ENCODE measurements at places on chromosomes 13 and 19.

- DNase-seq: no peak
Measured at GRCh38 chr13:110070511-110071120, 236.3 kb downstream of the COL4A1 start.

- no peak for DNase-seq
Measured at GRCh38 chr13:22263185-22263584, 592.3 kb downstream of the FGF9 start.

DNA sequence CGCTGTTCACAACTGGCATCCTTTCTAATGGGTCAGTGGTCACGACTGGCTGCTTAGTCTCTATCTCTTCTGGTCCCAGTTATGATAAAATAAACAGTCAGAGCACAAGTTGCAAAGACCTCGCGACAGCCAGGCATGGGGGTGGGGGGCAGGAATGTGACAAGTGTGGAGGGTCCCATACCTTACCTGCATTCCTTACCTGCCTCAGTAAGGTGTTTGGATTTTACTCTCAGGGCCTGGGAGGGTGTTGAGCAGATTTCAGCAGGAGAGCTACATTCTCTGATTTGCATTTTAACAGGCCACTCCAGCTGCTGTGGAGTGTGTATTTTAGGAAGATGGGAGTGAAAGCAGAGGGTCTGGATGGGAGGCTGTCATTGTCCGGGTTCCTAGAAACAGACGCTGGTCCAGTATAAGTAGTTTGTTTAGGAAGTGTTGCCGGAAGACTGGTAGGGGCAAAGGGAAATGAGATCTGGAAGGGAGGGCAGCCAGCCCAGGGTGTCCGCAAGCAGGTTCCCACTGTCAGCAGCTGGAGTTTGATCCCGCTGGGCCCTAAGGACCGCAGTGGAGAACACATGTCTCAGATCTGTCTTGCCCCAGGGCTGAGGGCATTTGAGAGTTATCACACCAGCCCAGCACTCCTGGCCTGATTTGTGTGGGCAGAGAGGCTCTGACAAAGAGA lies 920.0 kb downstream of the UQCRFS1 start:
- no peak for DNase-seq

- DNase-seq: no peak
Measured at GRCh38 chr19:12596485-12596884, 14.1 kb downstream of the ZNF490 start.

DNA sequence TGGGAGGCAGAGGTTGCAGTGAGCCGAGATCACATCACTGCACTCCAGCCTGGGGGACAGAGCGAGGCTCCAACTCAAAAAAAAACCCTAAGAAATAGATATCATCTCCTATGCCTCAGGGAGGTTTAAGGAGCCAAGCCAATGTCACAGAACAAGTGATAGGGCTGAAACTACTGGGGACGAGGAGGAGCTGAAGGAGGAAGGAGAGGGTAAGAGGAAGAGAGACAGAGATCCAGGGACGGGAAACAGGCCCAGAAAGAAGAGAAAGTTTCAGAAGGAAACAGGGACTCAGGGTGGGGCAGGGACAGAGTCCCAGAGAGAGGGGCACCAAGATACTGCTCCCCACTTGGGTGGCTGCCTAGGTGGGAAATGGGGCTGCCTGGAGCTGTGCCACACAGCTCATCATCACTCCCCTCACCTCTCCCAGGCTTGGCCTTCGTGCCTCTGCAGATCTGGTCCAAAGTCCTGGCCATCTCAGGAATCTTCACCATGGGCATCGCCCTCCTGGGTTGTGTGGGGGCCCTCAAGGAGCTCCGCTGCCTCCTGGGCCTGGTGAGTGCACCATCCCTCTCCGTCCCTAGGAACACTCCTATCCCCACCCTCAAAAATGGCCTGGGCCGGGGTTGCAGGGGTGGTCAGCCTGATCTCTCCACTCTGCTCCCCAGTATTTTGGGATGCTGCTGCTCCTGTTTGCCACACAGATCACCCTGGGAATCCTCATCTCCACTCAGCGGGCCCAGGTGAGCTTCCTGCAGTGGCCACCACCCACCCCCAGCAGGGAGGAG lies 1.5 kb downstream of the CD37 start:
- DNase-seq: no peak

DNA sequence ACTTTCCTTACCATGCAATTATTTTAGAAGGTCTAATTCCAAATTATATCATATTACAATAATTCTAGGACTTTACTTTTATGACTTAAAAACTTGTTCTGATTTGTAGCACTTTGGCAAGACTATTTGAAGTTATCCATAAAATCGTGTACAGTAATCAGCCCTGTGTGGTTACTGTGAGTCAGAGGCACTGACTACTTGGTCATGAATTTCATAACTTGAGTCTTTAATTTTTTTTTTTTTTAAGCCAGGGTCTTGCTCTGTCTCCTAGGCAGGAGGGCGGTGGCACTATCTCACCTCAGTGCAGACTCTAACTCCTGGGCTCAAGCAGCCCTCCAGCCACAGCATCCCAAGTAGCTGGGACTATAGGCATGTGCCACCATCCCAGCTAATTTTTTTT lies 1319.2 kb upstream of the SLC10A2 start:
- no peak for DNase-seq

DNA sequence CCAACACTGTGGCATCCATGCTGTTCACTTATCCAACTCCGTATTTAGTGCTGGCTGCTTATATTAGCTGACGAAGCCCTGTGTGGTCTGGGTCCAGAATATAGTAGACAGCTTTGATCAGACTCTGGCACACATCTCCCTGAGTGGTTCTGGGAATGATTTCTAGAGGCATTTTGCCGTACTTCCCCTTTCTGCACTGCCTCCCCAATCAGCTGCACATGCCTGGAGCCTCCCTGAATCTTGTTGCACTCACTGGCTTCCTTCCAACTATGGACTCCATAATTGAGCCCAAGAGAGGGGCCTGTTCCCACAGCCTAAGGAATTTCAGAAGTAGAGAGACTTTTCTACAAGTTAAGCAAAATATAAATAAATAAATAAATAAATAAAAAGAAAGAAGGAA lies 30.4 kb upstream of the PCDH8 start:
- DNase-seq: no peak

DNA sequence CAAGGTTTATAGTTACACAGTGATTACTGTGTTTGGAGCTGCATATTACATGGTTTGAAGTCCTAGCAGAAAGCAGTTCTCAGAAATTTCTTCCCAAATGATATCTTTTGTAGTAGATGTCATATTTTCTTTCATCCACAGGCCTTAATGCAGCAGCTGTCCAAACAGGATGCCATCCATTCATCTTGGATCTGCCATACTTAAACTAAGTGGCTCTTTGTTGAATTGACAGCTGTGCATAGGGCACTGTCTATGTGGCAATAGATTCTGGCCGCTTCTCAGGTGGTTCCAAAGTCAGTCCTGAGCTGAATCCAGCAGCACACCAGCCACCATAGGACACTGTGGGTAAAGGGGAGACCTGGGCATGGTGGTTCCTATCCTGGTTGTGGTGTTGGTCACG lies 41.6 kb upstream of the SPRY2 start:
- no peak for DNase-seq

- no peak for DNase-seq
Measured at GRCh38 chr19:53463263-53463662, 4.3 kb upstream of the ZNF813 start.

GRCh38 chr19:41226874-41227390 lies 7.9 kb downstream of the AXL start:
- DNase-seq: no peak

DNA sequence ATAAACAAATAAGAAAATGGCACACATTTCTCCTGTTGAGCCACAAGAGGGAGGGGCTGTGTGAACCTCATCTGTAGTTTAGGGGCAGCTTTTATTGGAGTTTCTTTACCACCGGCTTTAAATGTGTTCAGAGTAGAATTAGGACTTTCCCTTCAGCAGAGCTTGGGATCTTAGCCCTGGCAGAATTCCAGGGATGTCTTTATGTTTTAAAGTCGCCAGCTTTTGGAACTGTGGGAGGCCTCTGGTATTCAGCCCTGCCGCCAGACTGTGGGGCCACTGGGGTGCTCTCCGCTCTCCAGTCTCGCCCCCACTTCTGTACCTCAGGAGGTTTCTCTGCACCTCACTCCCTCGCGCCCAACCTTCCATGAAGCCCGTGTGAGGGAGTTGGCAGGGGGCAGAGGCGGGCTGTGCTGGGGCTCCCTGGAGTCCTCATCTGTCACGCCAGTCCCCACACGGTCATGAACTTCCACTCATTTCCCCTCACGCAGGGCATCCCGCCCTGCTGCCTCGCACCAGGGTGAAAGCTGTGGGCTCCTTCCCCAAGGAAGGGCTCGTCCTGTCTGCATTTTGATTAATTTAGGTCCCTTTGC lies 31.5 kb downstream of the CCDC8 start:
- no peak for DNase-seq

DNA sequence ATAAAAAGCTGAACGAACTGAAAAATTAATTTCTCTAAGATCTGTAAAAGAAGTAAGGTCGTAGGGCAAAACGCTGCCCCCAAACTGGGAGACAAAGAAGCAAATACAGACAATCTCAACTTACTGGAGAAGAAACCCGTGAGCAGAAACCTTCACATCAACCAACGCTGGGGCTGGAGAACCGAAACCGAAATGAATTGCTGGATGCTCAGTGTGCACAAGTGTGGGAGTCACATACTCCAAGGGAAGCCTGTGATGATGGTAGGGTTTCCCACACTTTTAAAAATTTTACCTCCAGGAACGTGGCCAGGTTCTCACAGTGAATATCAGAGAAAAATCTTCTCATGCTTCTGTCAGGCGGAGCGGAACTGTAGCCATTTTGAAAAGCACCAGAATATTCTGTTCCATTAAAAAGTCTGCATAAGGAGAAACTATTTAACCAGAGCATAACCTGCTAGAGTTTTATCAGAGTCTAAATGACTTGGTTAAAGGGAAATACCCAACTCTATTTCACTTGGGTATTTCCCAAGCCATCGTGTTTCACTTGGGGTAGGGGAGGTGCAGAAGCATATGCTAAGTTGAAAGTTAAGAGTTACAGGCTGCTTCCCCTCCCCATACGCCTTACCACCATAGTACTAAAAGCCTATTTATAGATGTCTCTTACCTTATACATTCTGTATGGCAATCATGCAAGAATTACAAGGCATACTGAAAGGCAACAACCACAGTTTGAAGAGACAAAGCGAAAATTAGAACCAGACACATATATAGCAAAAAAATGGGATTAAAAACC lies 110.5 kb upstream of the SLITRK1 start:
- DNase-seq: no peak

DNA sequence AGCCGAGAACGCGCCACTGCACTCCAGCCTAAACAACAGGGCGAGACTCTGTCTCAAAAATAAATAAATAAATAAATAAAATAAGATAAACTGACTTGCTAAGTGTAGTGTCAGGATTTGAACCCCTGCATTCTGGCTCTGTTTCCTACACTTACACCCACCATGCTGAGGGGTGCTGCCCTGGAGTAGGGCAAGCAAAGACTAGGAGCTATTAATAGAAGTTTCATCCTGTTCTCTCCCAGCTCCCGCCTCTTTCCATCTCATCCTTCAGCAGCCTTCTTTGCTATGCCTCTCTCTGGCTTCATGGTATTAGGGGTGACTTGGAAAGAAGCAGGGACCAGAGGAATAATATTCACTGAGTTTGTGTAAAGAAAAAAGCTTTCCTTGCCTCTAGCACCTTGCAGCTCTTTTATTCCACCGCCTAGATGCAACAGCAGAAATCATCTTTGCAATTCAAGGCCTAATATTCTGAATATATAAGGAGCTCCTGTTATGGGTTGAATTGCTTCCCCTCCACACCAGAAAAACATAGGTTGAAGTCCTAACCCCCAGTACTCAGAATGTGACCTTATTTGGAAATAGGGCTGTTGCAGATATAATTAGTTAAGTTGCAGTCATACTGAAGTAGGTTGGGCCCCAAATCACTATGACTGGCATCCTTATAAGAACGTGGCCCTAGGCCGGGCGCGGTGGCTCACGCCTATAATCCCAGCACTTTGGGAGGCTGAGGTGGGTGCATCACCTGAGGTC lies 8.7 kb upstream of the PLAUR start:
- no peak for DNase-seq

GRCh38 chr13:46648166-46648607 lies 95.2 kb downstream of the LRCH1 start:
- DNase-seq: no peak

GRCh38 chr13:111668451-111668850 lies 348.0 kb downstream of the TEX29 start:
- DNase-seq: no peak

GRCh38 chr19:42207767-42208271 lies 9.7 kb downstream of the DEDD2 start:
- no peak for DNase-seq

Data from esophagus squamous epithelium (tissue), 5 donors.